Left ventricle myocardium inferior (tissue), 1 donor: ENCODE measurements at places on chromosomes 2 and 18. TPM values are rescaled to one million over a fixed set of nuclear protein-coding genes. Genes with fewer than 3 reads are reported as not detected.

GRCh38 chr2:23488584-23488983 lies 103.6 kb downstream of the KLHL29 start:
- no peak overlapping the region for H3K27ac ChIP-seq
- H3K4me1 ChIP-seq, result peaks cover 3% of the 10 kb centered on the region
- peaks cover 53% of the 10 kb centered on the region for H3K27me3 ChIP-seq
- no peak for DNase-seq

TRPM8 gene
- not detected for total RNA-seq

ITM2C gene
- 25.5 TPM for total RNA-seq

GRCh38 chr2:238075397-238075796 lies 14.6 kb downstream of the SCLY start:
- H3K27me3 ChIP-seq, result no peaks in the 10 kb centered on the region
- no peaks in the 10 kb centered on the region for H3K4me1 ChIP-seq
- no peak overlapping the region for H3K27ac ChIP-seq
- no peak for DNase-seq
- H3K36me3 ChIP-seq, result peaks cover 47% of the 10 kb centered on the region
- H3K4me3 ChIP-seq, result no peak overlapping the region

- no peak for DNase-seq
- no peaks in the 10 kb centered on the region for H3K36me3 ChIP-seq
- H3K4me1 ChIP-seq, result no peaks in the 10 kb centered on the region
- H3K27ac ChIP-seq, result no peak overlapping the region
Observed at GRCh38 chr2:15154297-15154696, 406.8 kb downstream of the NBAS start.

DNA sequence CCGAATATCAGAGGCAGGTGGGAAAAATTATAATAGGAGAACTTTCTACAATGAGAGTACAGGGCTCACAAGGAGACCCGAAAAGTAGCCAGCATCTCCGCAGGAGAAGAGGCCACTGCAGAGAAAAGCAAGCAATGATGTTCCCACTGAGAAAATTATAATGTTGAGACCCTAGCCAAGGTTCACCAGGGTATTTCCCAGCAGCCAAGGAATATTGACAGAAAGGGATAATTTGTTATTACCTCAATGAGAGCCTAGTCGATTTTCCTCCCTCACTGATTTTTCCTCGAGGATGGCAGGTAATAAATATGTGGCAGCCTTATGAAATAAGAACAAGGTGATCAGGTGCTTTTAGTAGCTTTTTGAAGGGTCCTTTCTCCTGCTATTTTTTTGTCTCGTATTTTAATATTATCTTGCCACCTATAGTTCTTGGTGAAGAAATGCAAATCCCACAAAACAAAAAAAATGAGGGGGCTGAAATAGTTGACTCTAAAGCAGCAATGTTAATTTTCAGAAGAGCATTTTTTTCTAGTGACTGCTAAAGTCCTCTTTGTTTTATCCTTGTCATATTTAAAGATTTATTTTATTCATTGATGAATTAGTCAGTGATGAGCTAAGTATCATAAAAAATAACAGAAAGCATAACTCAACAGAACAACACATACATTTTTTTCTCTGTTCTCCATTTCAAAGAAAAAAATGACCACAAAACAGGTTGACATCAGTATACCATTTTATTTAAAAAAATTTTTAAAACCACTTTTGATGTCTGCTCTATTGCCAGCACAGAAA lies 215.4 kb downstream of the KCNE4 start:
- no peak overlapping the region for H3K27ac ChIP-seq
- DNase-seq, result no peak

RTP5 gene
- total RNA-seq, result not detected

GRCh38 chr2:235049069-235049468 lies 97.3 kb downstream of the SH3BP4 start:
- H3K27me3 ChIP-seq, result no peaks in the 10 kb centered on the region
- DNase-seq, result no peak
- no peak overlapping the region for H3K4me3 ChIP-seq
- H3K4me1 ChIP-seq, result peaks cover 62% of the 10 kb centered on the region

PHOSPHO2 gene
- total RNA-seq, result 3.2 TPM

GRCh38 chr18:6666012-6666685 lies 63.4 kb upstream of the ARHGAP28 start:
- no peaks in the 10 kb centered on the region for H3K27me3 ChIP-seq
- no peak for DNase-seq
- no peak overlapping the region for H3K27ac ChIP-seq

DNA sequence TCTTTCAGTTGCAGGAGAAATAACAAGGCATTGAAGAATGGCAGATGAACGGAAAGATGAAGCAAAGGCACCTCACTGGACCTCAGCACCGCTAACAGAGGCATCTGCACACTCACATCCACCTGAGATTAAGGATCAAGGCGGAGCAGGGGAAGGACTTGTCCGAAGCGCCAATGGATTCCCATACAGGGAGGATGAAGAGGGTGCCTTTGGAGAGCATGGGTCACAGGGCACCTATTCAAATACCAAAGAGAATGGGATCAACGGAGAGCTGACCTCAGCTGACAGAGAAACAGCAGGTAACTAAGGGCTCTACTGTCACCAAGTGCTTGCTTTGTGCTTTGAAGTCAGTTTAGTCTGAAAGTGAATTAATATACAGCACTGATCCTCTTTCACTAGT lies 118.5 kb upstream of the UNC80 start:
- H3K4me3 ChIP-seq, result no peak overlapping the region
- H3K36me3 ChIP-seq, result peaks cover 10% of the 10 kb centered on the region
- no peak for DNase-seq
- H3K27ac ChIP-seq, result no peak overlapping the region

DNA sequence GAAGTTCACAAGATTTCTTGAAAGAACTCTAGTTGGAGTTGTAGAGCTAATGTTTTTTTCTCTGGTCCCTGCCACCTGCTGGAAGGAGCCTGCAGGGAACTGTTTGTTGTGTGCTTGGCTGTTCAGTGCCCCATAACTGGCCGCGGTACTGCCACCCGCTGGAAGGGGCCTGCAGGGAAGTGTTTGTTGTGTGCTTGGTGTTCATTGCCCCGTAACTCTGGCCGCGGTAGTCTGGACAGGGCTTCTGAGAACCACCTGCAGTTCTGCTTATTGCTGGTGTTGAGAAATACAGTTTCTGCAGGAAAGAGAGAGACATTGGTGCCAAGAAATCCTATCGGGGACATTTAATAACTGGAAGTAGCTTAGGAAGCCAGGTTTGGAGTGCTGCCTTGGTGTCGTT lies 58.1 kb downstream of the AGAP1 start:
- H3K4me3 ChIP-seq, result no peak overlapping the region
- H3K27ac ChIP-seq, result no peak overlapping the region
- H3K4me1 ChIP-seq, result peaks cover 29% of the 10 kb centered on the region
- H3K27me3 ChIP-seq, result no peaks in the 10 kb centered on the region
- no peaks in the 10 kb centered on the region for H3K36me3 ChIP-seq
- DNase-seq, result peak; percentile 38

GRCh38 chr2:224860786-224861185 lies 144.6 kb upstream of the CCDC195 start:
- H3K27me3 ChIP-seq, result no peaks in the 10 kb centered on the region
- no peak overlapping the region for H3K4me3 ChIP-seq
- H3K4me1 ChIP-seq, result no peaks in the 10 kb centered on the region
- no peaks in the 10 kb centered on the region for H3K36me3 ChIP-seq

- no peak for DNase-seq
- no peaks in the 10 kb centered on the region for H3K27me3 ChIP-seq
- peaks cover 10% of the 10 kb centered on the region for H3K4me1 ChIP-seq
- H3K27ac ChIP-seq, result no peak overlapping the region
- no peaks in the 10 kb centered on the region for H3K36me3 ChIP-seq
Observed at GRCh38 chr2:212908682-212909435, 242.6 kb downstream of the IKZF2 start.

GRCh38 chr18:8609659-8610458 lies 622 bp downstream of the RAB12 start:
- no peaks in the 10 kb centered on the region for H3K27me3 ChIP-seq
- H3K4me1 ChIP-seq, result peaks cover 67% of the 10 kb centered on the region
- peak; percentile 23 for DNase-seq
- H3K27ac ChIP-seq, result peak overlapping the region; percentile 88
- peak overlapping the region; percentile 98 for H3K4me3 ChIP-seq
- no peaks in the 10 kb centered on the region for H3K36me3 ChIP-seq

DNA sequence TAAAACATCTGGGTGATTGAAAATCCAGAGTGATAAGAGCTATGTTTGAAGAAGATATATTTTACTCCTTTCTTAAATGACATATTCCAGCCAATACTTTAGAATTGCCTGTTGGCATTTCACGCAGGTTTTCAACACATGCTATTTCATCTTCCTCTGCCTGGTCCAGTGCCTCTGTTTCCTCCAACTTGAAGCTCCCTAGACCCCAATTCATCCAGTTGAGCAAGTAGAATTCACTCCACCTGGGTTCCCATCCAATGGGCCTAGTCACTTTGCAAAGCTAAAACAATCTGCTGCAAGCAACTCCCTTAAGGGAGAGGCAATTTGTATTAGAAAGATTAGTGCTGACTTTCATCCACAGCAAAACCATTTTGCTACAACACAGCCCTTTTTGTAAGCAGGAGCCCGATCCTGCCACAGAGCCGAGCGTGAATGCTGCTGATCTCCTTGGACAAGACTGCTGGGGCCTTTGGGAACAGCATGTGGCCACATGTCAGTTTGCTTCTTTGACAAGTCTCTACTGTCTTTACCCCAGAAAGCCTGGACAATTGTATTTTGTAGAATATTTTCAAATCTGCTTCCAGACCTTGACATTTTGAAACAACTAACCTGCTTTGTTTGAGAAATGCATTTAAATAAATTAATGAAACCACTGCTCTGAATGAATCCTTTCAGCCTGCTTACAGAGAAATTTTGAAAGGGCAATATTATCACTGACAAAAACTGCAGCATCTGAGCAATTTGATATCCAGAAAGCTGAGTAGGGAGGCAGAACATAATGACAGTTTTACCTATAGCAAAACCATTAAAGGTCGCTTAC lies 259.1 kb downstream of the TDRD15 start:
- no peaks in the 10 kb centered on the region for H3K4me1 ChIP-seq
- H3K27ac ChIP-seq, result no peak overlapping the region
- no peak for DNase-seq
- peaks cover 7% of the 10 kb centered on the region for H3K27me3 ChIP-seq
- no peak overlapping the region for H3K4me3 ChIP-seq

DNA sequence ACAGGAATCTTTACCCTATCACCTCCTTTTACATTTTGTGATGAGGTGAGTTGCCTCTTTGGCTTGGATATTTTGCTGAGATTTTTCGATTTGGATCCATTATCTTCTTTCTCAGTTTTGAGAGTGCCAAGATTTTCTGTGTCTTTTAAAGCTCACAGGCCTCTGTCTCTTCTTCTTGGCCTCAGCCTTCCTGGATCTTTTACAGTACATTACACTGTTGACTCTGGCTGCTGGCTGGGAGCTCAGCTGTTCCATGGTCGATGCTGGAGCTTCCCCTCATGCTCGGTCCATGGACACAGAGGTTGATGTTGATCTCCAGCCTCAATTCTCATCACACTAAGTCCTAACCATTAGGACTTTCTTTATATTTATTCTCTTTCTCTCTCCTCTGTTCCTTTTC lies 332.8 kb upstream of the UBE2E3 start:
- H3K27me3 ChIP-seq, result no peaks in the 10 kb centered on the region
- no peaks in the 10 kb centered on the region for H3K4me1 ChIP-seq

- no peaks in the 10 kb centered on the region for H3K36me3 ChIP-seq
- no peak overlapping the region for H3K27ac ChIP-seq
- no peak for DNase-seq
- no peaks in the 10 kb centered on the region for H3K4me1 ChIP-seq
Observed at GRCh38 chr2:35063836-35064235, 1291.7 kb upstream of the CRIM1 start.

DNA sequence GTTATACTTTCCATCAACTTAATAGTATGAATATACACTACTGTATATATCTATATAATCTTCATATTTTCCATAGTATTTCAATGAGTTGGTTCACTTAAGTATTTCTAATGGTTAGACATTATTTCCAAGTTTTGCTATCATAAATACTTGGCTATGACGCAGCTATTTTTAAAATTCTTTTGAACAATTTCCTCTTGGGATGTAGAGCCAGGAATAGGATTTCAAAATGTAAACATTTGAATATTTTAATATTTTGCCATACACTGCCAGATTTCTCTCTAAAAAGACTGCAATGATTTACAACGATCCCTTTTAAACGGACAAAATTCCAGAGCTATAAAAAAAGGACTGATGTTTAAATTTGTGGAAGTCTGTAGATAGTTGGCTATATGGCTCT lies 95.6 kb downstream of the NUP35 start:
- no peaks in the 10 kb centered on the region for H3K36me3 ChIP-seq
- H3K4me3 ChIP-seq, result no peak overlapping the region
- H3K27me3 ChIP-seq, result no peaks in the 10 kb centered on the region
- no peaks in the 10 kb centered on the region for H3K4me1 ChIP-seq
- no peak overlapping the region for H3K27ac ChIP-seq

- H3K4me3 ChIP-seq, result no peak overlapping the region
- no peaks in the 10 kb centered on the region for H3K27me3 ChIP-seq
- no peak for DNase-seq
- H3K4me1 ChIP-seq, result peaks cover 14% of the 10 kb centered on the region
- H3K27ac ChIP-seq, result no peak overlapping the region
- H3K36me3 ChIP-seq, result no peaks in the 10 kb centered on the region
Observed at GRCh38 chr2:135798762-135799161, 38.2 kb downstream of the LCT start.

GRCh38 chr2:49827366-49827765 lies 673.1 kb upstream of the FSHR start:
- no peaks in the 10 kb centered on the region for H3K27me3 ChIP-seq
- H3K27ac ChIP-seq, result no peak overlapping the region
- no peaks in the 10 kb centered on the region for H3K4me1 ChIP-seq
- no peak overlapping the region for H3K4me3 ChIP-seq

DNA sequence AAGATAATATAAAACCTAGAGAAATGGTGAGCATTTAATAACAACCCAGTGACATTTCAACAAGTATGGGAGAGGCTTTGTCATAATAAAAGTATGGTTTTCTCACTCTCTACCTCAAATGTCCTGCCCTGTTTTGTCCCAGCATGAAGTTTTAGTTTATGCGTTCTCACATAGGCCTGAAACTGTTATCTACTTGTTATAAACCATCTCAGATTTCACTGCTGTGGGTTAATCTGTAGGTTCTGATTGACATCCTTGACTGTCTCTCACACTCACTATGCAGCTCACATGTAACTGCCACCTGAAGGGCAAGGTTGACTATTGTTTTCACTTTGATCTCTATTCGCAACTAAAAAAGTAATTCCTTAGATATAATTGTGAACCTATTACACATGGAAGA lies 44.9 kb downstream of the ZEB2 start:
- H3K4me3 ChIP-seq, result no peak overlapping the region
- DNase-seq, result no peak

CFAP65 gene
- not detected for total RNA-seq

MAIP1 gene
- total RNA-seq, result 22.7 TPM
